ENCODE measurements at places on chromosomes 16 and 17. TPM values are rescaled to one million over a fixed set of nuclear protein-coding genes. Genes with fewer than 3 reads are reported as not detected.

ADGRG3 gene
- not detected for total RNA-seq

NOXO1 gene
- 1.2 TPM for total RNA-seq

KRT39 gene
- total RNA-seq: not detected

ADORA2B gene
- 69.1 TPM for total RNA-seq

FXR2 gene
- total RNA-seq: 39.6 TPM

NEK8 gene
- 3.2 TPM for total RNA-seq

NGFR gene
- total RNA-seq: 64.8 TPM

CSNK2A2 gene
- 22.7 TPM for total RNA-seq

TPSB2 gene
- total RNA-seq: not detected

All from hair follicular keratinocyte (primary cell).